Stimulated activated CD4-positive, alpha-beta T cell treated with anti-CD3 and anti-CD28 coated beads, Interleukin-1b, Interleukin-23, amount 100 ng/mL, for 48 hours (primary cell): ENCODE measurements at places on chromosomes 6 and 20.

DNA sequence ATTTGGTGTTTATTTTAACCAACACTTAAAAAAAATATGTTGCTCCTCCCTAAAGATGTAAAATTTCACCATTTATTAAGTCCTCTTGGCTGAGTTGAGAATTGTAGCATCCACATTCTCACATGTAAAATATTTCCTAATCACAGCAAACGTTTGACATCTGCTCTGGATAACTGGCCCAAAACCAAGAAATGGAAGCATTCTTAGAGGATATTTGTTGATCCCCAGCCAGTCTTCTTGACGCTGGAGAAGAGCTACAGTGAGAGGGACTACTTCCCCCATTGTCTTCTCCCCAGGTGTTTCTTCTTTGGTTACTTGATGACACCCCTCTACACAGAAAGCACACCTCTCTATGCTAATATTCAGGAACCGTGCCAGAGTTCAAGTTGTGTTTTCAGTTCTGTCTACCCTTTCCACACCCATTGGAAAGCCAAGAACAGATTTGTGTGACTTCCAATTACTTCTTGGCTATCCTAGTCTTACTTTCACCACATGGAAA, 454.5 kb upstream of the JAG1 start:
- no peak for DNase-seq

- no peak for DNase-seq
Observed at GRCh38 chr6:125041740-125042459, 79.7 kb downstream of the RNF217 start.

GRCh38 chr6:138597336-138597735, 98.0 kb upstream of the NHSL1 start:
- DNase-seq, result no peak

GRCh38 chr6:169490830-169491229, 211.0 kb downstream of the WDR27 start:
- no peak for DNase-seq

DNA sequence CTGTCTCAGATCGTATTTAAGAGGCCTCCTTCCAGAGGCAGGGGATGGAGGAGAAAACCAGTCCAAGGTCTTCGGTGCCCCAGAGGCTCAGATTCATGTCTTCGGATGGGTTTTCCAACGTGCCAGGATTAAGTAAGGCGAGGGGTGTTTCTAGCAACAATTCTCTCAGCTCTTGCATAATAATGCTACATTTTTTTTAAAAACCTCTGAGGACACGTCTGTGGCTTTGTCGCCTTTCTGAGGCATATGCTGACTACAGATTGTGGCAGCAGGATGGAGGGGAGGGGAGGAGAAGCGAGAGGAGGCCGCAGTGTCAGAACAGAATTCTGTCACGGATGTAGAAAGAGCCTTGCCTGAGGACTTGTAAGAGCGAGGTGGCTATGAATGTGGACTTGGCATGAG, 17.7 kb upstream of the CCDC167 start:
- peak; percentile 82 for DNase-seq
